Glutamatergic neuron (in vitro differentiated cells): ENCODE measurements at places on chromosomes 3 and 15. TPM values are rescaled to one million over a fixed set of nuclear protein-coding genes. Genes with fewer than 3 reads are reported as not detected.
A peak's percentile ranks its signal among the peaks of the same experiment; 100 is the strongest.

The TBCCD1 gene
- total RNA-seq, result 12.5 TPM

DNA sequence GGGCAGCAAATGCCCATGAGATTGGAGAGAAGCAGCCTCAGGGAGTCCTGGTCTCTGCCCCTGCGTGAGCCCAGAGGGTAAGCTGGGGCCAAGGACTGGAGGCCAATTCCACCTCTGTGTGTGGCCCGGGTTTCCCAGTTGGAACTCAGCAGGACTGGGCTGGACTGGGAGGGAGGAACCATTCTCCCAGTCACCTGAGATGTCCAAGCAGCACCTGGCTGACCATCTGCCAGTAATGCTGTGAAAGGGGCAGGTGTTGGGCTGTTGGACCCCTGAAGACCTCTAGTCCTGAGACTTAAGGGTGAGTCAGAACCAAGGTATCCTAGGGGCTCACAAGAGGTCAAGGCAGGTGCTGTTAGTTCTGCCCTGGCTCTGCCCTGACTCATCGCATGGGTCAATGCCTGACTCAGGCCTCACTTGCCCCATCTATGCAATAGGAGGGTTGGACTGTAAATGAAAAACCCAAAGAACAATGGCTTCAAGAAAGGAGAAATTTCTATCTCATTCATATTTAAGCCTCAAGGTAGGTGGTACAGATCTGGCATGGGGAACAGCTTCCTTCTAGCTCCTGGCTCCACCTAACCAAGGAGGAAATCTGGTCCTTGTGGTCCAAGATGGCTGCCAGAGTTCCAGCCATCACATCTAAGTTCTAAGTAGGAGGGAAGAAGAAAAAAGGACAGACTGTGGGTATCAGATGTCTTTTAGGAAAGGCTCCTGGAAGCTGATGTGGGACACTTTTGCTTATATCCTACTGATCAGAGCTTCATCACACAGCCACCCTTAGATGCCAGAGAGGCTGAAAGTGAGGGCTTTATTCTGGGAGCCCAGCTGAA lies 111.3 kb downstream of the FBLN2 start:
- no peaks in the 10 kb centered on the region for H3K36me3 ChIP-seq
- H3K27me3 ChIP-seq, result peaks cover 6% of the 10 kb centered on the region
- H3K4me1 ChIP-seq, result peaks cover 2% of the 10 kb centered on the region
- H3K27ac ChIP-seq, result no peak overlapping the region
- H3K4me3 ChIP-seq, result no peak overlapping the region

DNA sequence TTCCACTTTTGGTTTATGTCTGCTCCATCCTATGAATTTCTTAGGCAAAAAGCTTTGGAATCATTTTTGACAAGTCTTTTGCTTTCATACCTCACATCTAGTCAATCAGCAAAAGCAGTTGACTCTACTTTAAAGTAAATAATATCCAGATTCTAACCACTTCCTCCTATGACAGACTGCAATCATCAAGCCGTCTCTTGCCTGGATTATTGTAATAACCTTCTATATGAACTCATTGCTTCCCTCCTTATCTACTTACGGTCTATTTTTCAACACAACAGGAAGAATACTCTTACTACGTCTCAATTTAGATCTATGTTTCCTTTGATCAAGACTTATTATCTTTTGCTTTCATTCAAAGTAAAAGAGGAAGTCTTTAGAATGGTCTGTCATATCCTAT lies 20.7 kb downstream of the CLDN1 start:
- H3K27ac ChIP-seq, result no peak overlapping the region
- no peaks in the 10 kb centered on the region for H3K27me3 ChIP-seq
- no peak overlapping the region for H3K4me3 ChIP-seq

DNA sequence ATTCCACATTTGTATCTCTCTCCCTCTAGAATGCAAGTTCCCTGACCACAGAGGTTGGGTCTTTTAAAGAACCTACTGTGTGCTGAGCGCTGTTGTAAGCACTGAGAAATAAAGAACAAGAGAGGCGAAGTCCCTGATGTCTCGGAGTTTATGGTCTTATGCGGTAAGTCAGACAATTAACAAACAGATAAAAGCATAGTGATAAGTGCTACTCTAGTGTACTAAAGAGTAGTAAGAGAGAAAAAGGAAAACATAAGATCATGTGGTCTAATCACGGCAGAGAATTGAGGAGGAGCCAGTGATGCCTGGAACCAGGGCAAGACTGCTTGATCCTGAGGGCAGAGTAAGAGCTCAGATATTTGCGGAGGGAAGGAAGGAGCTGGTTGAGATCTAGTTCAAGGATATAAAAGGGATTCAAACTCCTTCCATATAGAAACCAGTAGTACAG lies 29.8 kb upstream of the TSC22D2 start:
- DNase-seq, result no peak
- no peak overlapping the region for H3K4me3 ChIP-seq
- peaks cover 10% of the 10 kb centered on the region for H3K4me1 ChIP-seq
- peaks cover 7% of the 10 kb centered on the region for H3K36me3 ChIP-seq
- H3K27me3 ChIP-seq, result no peaks in the 10 kb centered on the region

DNA sequence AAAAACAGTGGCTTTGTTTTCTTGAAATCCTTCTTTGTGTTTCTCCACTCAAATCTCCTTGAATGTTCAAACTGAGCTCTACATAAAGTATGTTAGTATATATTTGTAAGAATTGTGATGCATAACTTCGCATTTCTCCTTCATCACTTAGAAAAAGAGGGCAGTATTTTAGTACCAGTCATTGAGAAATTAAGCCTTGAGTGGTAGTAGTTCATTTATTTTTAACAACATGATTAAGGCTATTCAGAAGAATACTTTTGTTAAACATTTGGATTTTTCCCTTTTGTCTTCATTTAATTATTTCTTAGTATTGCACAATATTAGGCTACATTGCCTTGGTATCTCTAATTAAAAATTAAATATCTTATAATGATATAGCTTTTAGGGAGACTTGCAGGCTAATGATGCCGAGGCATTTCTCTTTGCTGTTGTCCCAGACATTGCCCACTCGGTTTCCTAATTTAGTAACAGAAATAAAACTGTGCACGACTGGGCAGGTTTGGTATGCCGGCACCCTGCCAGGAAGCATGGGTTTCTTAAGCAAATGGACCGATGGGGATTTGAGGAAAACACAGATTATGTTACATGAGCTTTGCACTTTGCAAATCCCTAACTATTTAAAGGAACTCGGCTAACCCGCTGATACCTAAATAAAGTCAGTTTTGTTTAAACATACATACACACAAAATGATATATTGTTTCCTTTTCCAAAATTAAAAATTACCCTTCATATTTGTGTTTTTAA lies 54.7 kb downstream of the LRRC28 start:
- H3K27me3 ChIP-seq, result peaks cover 4% of the 10 kb centered on the region
- H3K4me1 ChIP-seq, result peaks cover 20% of the 10 kb centered on the region
- no peaks in the 10 kb centered on the region for H3K36me3 ChIP-seq
- no peak for DNase-seq

The ROBO2 gene
- 330 TPM for total RNA-seq

The MCF2L2 gene
- total RNA-seq, result 18.1 TPM

- H3K27ac ChIP-seq, result no peak overlapping the region
- no peak for DNase-seq
Measured at GRCh38 chr15:71228403-71228802, 113.1 kb downstream of the THSD4 start.

The GASK1A gene
- not detected for total RNA-seq

The VPS39 gene
- 94.4 TPM for total RNA-seq

- no peak overlapping the region for H3K27ac ChIP-seq
- no peak overlapping the region for H3K4me3 ChIP-seq
Measured at GRCh38 chr3:122077293-122078234, 22.4 kb downstream of the CD86 start.

- no peaks in the 10 kb centered on the region for H3K36me3 ChIP-seq
- H3K27me3 ChIP-seq, result peaks cover 3% of the 10 kb centered on the region
- no peak overlapping the region for H3K27ac ChIP-seq
- H3K4me3 ChIP-seq, result no peak overlapping the region
- H3K4me1 ChIP-seq, result no peaks in the 10 kb centered on the region
Measured at GRCh38 chr3:46378426-46378942, 7.7 kb downstream of the CCR5 start.

DNA sequence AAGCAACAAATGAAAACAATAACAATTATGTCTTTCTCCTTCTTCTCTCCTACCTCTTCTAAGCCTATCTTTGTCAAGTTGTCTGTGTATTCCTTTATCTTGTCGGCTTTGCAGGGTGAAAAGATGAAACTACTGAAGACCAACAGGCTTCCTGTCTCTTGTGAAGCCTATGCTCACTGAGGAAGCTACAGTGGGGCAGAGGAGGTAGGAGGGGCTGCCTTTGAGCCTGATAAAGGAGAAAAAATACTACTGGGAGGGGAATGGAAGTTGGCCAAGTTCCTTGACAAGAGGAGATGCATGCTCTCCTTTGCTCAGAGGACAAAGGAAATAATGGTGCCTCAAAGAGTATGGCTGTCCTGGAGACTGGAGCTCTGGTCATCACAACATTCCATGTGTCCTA lies 92.0 kb downstream of the IGSF11 start:
- H3K4me1 ChIP-seq, result peaks cover 1% of the 10 kb centered on the region
- H3K27ac ChIP-seq, result no peak overlapping the region
- DNase-seq, result no peak
- no peak overlapping the region for H3K4me3 ChIP-seq

The NXPE3 gene
- 29.1 TPM for total RNA-seq

- H3K27me3 ChIP-seq, result peaks cover 26% of the 10 kb centered on the region
- peak overlapping the region; percentile 97 for H3K27ac ChIP-seq
- peak; percentile 57 for DNase-seq
- peaks cover 4% of the 10 kb centered on the region for H3K36me3 ChIP-seq
- H3K4me1 ChIP-seq, result peaks cover 41% of the 10 kb centered on the region
Measured at GRCh38 chr3:52026041-52026440, 30.3 kb downstream of the DUSP7 start.

The CNTN3 gene
- total RNA-seq, result 2.2 TPM

DNA sequence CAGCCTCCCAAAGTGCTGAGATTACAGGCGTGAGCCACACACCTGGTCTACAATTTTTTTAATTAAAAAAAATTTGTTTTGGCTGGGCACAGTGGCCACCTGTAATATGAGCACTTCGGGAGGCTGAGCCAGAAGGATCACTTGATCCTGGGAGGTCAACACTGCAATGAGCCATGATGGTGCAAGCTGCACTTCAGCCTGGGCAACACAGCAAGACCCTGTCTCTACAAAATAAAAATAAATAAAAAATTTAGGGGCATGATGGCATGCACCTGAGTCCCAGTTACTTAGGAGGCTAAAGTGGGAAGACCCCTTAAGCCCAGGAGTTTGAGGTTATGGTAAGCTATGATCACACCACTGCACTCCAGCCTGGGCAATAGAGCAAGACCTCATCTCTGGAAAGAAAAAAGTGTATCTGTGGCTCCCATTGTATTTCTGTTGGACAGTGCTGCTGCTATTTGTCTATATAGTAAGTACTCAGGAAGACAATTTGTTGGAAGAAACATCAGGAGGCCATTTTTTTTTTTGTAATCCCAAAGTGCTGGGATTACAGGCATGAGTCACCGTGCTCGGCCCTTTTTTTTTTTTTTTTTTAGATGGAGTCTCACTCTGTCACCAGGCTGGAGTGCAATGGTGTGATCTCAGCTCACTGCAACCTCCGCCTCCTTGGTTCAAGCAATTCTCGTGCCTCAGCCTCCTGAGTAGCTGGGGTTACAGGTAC lies 27.5 kb upstream of the SH3BP5 start:
- no peaks in the 10 kb centered on the region for H3K36me3 ChIP-seq
- H3K27ac ChIP-seq, result no peak overlapping the region
- peaks cover 1% of the 10 kb centered on the region for H3K27me3 ChIP-seq
- H3K4me1 ChIP-seq, result peaks cover 1% of the 10 kb centered on the region

- H3K36me3 ChIP-seq, result no peaks in the 10 kb centered on the region
- DNase-seq, result no peak
- H3K4me3 ChIP-seq, result no peak overlapping the region
- H3K4me1 ChIP-seq, result no peaks in the 10 kb centered on the region
- no peak overlapping the region for H3K27ac ChIP-seq
Measured at GRCh38 chr15:38275959-38276358, 23.3 kb downstream of the SPRED1 start.

- no peak overlapping the region for H3K27ac ChIP-seq
- H3K36me3 ChIP-seq, result no peaks in the 10 kb centered on the region
- no peak for DNase-seq
Measured at GRCh38 chr3:46981932-46982471, 2.5 kb downstream of the NBEAL2 start.

The ACOX2 gene
- 0.59 TPM for total RNA-seq

DNA sequence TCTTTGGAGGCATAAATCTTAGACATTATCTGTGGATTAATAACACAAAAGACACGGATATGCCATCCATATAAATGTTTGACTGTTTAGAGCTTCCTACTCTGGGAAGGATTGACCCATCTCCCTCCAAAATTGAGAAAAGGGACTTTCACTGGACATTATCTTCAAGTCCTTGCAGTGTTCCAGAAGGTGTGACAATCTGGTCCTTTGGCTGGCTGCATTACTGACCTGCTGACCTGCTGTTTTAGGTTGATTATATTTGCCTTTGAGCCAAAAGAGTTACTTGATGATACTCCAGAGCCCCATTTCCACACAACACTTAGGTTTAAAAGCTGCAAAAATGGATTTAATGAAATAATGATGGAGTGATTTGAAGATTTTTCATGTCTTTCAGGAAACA lies 504.6 kb downstream of the LPP start:
- H3K27me3 ChIP-seq, result no peaks in the 10 kb centered on the region
- H3K36me3 ChIP-seq, result no peaks in the 10 kb centered on the region
- no peaks in the 10 kb centered on the region for H3K4me1 ChIP-seq
- H3K4me3 ChIP-seq, result no peak overlapping the region
- DNase-seq, result no peak
- H3K27ac ChIP-seq, result no peak overlapping the region

GRCh38 chr15:69662645-69663000 lies 210.0 kb downstream of the RPLP1 start:
- no peak overlapping the region for H3K4me3 ChIP-seq
- H3K27me3 ChIP-seq, result peaks cover 3% of the 10 kb centered on the region
- DNase-seq, result no peak
- no peak overlapping the region for H3K27ac ChIP-seq
- peaks cover 15% of the 10 kb centered on the region for H3K4me1 ChIP-seq

- no peaks in the 10 kb centered on the region for H3K4me1 ChIP-seq
- no peak overlapping the region for H3K27ac ChIP-seq
- H3K4me3 ChIP-seq, result no peak overlapping the region
Measured at GRCh38 chr15:81327516-81327915, 3.6 kb upstream of the STARD5 start.
